Stimulated activated CD8-positive, alpha-beta memory T cell treated with anti-CD3 and anti-CD28 coated beads, Interleukin-4, amount 100 ng/mL, for 1 hour (primary cell): ENCODE measurements at places on chromosomes 1 and 21.

- DNase-seq: no peak
Measured at GRCh38 chr1:45205011-45205909, 1.1 kb downstream of the ZSWIM5 start.

DNA sequence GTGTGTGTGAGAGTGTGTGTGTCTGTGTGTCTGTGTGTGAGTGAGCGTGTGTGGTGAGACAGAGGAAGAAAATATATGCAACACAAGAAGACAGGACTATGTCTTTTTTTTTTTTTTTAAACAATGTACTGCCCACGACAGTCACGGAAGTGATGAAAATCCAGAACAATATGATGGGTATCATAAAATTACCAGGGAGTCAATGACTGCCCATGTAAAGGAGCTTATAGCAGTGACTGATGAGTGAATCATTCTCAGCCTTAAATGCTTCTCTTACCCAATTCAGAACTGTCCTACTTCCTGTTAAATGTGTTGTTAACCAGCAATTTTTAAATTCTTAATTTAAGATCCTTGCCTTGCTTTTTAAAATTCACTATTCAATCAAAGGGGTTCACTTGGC, 46.6 kb downstream of the RGS7 start:
- no peak for DNase-seq

GRCh38 chr1:178864326-178864725, 6.6 kb downstream of the ANGPTL1 start:
- DNase-seq: no peak

GRCh38 chr21:27300770-27301169, 333.9 kb upstream of the ADAMTS5 start:
- no peak for DNase-seq

DNA sequence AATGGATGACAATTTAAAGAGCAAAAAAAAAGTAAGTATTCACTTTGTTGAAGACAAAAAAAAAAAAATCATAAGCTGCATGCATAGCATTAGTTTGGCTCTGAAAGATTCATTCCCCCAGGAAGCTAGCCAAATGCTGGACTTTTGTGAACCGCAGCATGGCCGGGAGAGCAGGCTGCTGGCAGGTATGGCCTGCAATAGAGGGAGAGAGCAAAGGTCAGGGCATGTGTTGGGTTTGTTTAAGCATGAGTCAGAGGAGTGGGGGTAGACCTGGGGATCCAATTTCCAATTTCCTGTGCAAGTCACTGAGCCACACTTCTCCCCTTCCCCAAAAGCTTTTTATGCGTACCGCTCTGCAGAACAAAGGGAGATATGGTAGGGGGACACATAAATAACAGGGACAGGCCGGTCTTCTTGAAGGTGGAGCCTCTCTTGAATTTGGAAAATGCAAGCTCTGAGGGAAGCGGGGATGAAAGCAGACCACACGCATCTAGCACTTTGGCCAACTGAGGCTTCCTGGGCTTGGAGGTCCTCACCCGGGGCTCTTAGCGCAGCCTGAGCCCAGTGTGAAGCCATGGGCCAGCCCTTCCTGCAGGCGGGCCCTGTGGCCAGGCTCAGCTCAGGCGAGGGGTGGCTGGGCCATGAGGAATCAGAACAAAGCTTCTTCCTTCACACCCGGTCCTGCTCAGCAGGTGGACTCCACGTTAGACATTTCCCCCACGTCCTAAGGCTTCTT, 171.1 kb downstream of the TOMM20 start:
- DNase-seq: no peak

DNA sequence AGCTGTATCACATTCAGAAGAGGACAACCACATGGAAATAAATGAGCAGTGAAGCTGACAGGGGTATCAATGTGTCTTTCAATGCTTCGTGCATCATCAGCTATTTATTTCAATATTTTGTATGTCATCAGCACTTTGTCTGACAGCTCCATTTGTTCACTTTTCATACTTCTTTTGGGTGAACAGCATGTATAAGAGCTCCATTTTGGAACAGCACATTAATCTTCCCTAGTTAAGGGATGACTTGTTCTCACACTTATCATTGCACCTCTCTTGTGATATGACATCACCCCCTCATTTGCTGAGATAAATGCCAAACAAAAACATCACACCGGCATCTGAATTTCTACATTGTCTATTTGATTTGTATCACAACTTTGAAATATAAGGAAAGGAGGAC, 190.6 kb upstream of the SAMSN1 start:
- DNase-seq: no peak

DNA sequence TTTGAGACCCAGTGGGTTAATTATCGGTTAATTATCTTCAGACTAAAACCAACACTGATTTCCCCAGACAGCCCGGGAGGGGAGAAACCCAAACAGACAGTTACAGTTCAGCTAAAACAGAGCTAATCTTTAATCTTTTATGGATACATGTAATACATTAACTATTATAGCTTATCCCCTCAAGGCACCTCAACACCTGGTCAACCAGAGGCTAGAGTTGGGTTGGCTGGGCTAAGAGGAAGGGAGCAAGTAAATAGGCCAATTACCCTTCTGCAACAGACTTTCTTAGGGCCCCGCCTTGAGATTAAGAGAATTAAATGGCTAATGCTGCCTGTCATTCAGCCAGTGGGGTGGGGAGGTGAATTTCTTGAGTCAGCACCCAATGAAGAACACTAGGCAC, 6.6 kb upstream of the MED18 start:
- DNase-seq: no peak

DNA sequence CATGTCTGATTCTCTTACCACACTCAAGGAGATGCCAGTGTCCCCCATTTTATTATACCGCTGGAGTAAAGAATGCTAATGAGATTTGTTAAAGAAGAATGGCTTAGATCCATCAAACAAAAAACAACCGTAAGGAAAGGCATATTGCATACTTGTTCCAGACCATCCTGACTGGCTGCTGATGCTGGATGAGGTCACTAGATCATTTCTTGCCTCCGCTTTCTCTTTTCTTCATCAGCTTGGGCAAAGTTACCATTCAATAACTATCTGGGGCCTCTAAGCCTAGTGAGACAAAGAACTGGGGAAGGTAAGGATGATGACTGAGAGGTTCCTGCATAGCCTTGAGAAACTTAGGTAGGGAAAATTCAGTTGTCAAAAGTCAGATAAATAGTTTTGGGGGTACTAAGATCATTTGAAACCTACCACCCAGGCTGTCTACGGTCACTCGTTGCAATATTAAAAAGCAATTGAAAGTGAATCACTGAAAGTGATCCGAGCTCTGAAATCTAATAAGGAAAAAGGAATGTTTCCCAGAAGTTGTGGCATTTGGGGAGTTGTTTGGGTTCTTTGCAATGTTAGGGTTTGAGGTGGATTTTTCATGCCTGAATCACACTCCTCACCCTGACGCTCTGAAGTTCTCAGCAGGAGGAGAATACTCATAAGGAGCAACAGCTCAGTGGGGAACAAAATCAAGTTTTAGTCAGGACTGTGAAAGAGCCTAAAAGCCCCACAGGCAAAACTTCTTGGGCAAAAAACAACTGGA, 176.8 kb downstream of the HHIPL2 start:
- no peak for DNase-seq

DNA sequence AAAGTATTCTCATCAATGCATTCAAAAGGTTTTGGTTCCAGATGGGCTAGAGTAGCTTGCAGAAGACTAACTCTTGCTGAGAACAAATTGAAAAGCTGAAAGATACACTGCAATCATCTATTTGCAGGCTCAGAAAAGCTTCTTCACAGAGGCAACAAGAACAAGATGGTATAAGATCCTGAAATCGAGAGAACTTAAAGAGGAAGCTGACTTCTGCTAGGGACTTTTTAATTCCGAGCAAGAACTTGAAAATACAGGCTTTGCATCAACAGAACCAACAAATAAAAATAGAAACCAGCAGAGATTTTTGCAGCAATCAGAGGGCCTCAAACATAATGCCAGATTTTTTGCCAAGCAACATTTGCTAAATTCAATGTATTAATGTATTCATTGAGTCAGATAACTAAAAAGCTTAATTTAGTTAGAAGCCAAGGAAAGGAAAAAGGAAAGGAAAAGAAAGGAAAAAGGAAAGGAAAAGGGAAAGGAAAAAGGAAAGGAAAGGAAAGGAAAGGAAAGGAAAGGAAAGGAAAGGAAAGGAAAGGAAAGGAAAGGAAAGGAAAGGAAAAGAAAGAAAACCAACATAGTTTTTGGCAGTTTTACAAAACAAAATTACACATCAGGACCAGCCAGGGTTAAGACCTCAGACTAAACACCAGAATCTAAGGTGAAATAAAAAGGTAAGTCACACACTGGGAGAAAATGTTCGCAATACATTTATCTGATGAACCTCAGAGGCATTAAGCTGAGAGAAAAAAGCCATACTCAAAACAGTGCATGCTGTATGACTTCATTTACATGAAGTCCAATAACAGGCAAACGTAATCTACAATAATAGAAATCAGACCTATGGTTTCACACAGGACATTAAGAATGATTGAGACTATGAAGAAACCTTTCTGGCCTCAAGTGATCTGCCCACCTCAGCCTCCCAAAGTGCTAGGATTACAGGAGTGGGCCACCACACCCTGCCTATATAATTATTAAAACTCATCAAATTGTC, 42.6 kb downstream of the FAF1 start:
- no peak for DNase-seq

- DNase-seq: no peak
Measured at GRCh38 chr1:230760360-230760827, 13.2 kb downstream of the CAPN9 start.

DNA sequence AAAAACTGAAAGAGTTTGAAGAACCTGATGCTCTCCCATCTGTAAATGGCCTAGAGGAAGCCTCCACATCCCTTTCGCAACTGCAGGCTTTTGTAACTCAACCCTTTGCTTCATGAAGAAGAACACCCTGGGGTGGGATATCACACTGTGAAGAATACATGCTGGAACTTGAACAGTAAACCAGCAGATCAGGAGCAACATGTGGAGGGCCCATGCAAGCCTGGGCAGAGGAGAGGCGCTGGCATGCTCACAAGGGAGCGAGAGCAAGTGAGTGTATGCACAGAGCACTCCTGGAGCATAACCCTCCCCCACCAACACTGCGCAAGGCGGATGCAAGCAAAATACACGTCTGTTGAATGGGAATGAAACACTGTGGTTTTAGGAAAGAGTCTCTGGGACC, 24.6 kb upstream of the SPAG17 start:
- no peak for DNase-seq

- DNase-seq: no peak
Measured at GRCh38 chr1:229035054-229035747, 235.7 kb upstream of the RAB4A start.

DNA sequence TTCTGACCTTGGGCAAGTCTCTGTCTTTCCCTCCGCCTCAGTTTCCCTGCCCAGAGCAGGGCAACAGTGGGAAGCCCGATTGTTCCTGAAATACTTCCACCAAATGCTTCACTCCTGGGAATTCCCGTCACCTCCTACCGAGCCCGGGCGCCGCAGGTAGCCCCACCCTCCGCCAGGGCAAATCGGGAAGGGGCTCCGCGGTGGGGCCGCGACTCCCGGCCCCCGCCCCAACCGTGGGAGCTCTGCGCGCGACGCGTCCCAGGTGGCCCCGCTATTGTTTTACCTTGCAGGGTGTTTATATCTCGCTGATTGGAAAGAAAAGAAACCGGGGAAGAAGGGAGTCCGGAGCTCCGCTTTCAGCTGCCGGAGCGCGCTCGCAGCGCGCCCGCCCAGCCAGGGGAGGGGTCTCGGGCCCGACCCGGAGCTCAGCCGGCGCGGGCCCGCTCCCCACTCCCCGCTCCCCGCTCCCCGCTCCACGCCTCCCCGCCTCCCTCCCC, 407 bp downstream of the IGSF3 start:
- no peak for DNase-seq

GRCh38 chr1:155175281-155175926, 1.8 kb downstream of the TRIM46 start:
- no peak for DNase-seq

GRCh38 chr1:185636848-185637247, 97.3 kb upstream of the HMCN1 start:
- no peak for DNase-seq

DNA sequence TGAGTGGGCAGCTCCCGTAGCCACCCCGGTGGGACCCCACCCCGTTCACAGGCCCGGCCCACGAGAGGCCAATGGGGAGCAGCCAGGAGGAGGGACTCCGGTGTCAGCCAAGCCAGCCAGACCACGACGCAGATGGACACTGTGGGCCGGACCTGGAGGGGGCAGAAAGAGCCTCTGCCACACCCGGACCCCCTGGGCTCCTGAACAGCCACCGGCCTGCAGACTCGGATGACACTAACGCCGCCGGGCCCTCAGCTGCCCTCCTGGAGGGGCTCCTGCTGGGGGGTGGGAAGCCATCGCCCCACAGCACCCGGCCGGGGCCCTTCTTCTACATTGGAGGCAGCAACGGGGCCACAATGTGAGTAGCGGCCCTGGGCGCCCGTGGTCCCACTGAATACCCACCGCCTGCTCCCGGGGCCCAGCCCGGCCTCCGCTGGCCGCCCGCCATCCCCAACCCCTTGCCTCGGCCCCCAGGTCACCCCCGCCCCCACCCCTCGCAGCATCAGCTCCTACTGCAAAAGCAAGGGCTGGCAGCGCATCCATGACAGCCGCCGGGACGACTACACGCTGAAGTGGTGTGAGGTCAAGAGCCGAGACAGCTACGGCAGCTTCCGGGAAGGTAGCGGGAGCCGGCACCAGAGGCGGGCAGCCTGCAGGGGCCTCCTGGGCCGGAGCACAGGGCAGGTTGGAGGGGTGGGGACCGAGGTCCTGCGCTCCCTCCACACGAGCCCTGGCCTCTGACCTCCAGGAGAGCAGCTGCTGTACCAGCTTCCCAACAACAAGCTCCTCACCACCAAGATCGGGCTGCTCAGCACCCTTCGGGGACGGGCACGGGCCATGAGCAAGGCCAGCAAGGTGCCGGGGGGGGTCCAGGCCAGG, 6.5 kb downstream of the TTLL10 start:
- no peak for DNase-seq

DNA sequence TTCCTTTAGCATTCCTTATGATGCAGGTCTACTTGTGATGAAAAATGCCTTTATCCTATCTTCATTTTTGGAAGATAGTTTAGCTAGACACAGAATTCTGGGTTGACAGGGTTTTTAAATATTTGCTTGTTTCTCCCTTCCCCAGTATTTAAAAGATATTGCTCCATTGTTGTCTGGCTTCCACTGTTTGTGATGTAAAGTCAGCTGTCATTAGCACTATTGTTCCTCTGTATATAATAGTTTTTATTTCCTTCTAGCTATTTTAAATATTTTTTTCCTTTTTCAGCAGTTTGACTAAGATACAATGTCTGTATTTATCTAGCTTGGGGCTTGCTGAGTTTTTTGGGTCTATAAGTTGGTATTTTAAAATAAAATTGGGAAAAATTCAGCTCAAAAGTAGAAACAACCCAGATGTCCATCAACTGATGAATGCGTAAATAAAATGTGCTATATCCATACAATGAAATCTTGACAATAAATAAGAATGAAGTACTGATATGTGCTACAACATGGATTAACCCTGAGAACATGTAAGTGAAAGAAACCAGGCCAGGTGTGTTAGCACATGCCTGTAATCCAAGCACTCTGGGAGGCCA, 11.2 kb downstream of the IFT25 start:
- DNase-seq: no peak

- DNase-seq: no peak
Measured at GRCh38 chr1:235259133-235259778, 68.7 kb downstream of the ARID4B start.

DNA sequence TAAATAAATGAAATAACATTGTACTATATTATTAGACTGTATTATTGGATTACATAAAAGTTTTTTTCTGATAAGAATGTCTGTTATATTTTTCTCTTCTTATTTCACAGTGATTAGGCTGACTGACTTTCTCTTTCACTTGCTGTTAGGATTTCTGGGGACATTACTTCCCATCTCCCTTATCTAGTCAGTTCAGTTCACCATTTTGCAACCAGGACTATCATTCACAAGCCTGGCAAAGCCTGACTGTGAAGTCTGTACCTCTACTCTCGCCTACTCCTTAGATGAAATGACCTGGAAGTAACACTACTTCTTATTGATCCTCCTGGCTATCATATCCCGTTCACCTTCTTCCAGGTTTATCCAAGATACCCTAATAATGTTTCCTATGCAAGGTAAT, 676.6 kb downstream of the USP25 start:
- DNase-seq: no peak
